Right cardiac atrium (tissue), 5 donors: ENCODE measurements at places on chromosomes 13 and 19. TPM values are rescaled to one million over a fixed set of nuclear protein-coding genes. Genes with fewer than 3 reads are reported as not detected.

The ITGBL1 gene
- total RNA-seq = 6.9 TPM

The KIRREL2 gene
- not detected for total RNA-seq

The CDC42EP5 gene
- 22.5 TPM for total RNA-seq

The MUC16 gene
- 0.24 TPM for total RNA-seq

The FAM216B gene
- 16.4 TPM for total RNA-seq

The UBE2L5 gene
- total RNA-seq = not detected

The ZNF221 gene
- 6.0 TPM for total RNA-seq

The PROZ gene
- not detected for total RNA-seq

GRCh38 chr13:85381082-85381481 is 418.1 kb downstream of the SLITRK6 start:
- DNase-seq = no peak

DNA sequence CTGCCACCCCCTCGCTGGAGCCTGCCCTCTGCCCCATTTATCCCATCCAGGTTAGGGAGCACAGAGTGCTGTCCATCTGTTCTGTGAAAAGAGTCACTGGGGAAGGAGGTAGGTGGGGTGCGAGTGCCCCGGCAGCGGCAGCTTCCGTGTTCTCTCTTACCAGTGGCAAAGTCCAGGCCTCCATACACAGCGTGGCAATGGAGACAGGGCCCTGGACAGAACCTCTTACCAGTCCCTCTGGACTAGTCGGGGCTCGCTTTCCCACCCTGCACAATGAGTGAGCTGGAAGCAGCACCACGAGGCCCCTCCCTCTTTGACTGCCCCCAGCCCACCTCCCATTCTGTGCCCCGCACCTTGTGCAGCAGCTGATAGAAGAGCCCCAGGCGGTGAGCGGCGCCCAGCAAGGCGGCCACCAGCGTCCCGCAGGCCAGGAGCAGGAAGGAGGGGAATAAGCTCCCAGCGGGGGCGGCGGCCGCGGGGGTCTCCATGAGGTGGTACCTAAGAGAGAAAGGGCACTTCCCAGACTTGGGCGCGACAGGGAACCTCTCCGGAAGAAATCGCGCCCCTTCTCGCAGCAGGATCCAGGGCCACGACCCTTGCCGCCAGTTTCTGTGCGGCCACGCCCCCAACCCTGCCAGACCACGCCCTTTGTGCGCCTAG is 17.5 kb downstream of the SYDE1 start:
- DNase-seq = no peak

DNA sequence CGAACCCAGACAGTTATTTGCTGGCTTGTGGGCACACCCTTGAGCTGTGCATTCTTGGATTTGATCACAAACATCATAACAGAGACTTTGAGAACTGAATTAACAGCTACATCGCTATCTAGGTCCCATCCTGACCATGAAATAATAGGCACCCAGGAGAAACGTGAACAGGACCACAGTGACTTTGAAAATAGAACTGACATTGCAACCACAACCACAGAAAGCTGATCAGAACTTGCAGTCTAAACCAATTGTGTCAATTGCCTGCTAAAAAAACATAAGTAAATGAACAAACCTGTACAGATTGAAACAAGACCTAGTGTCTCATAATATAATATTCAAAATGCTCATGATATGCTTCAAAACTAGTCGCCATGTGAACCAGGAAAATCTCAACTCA is 18.3 kb upstream of the KATNAL1 start:
- no peak for DNase-seq

GRCh38 chr19:30504272-30504671 is 132.1 kb downstream of the ZNF536 start:
- DNase-seq = no peak

GRCh38 chr19:30873003-30873402 is 476.2 kb downstream of the TSHZ3 start:
- DNase-seq = no peak

DNA sequence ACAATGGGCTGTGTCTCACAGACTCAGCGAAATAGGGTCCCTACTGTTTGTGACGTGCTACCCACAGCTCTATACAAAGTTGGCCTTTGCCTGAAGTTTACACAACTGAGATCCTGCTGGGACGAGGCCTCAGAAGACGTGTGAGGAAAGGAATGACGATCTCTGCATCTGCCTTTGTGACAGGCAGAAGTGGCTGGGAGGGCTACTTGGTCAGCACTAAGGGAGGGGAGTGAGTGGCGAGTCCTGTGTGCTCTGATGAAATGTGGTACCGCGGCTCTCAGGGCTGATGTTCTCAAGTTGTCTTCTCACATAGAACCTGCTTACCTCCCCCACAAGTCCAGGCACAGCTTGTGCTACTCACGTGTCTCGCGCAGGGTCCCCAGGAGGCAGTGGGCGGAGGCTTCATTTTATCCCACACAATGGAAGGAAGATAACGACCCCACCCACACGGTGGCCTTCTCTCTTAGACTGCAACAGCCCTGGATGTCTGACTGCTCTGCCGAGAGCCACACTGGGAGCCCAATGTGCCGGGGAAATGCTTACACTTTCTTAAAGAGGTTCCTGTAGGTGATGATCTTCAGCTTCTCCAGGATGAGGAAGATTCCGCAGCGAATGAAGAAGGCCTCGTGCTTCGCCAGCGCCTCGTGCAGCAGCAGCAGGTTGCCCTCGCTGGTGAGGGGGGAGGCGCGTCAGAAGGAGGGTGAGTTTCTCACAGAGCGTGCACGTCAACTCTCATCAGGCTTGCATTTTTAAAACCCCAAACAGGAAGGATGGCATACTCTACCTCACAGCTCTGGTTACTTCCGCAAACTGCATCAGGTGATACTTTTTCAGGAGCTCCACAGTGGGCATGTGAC is 21.2 kb downstream of the PROZ start:
- no peak for DNase-seq

DNA sequence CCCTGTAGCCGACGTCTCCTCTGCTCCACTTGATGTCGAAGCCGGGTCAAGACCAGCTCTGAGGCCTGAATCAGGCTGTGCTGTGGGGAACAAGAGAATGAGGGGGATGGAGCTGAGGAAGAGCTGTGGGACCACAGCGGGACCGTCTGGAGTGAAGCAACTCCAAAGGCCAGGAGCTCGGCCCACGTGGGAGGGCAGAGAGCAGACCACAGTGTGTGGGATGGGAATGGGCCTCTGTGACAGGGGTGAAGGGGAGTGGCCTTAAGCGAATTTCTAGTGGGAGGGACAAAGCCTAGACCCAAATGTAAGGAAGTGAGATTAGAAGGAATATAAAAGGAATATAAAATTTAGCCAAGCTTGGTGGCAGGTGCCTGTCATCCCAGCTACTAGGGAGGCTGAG is 3.8 kb upstream of the SLC8A2 start:
- DNase-seq = no peak

- no peak for DNase-seq
Observed at GRCh38 chr19:28543244-28543776, 669.6 kb downstream of the UQCRFS1 start.

DNA sequence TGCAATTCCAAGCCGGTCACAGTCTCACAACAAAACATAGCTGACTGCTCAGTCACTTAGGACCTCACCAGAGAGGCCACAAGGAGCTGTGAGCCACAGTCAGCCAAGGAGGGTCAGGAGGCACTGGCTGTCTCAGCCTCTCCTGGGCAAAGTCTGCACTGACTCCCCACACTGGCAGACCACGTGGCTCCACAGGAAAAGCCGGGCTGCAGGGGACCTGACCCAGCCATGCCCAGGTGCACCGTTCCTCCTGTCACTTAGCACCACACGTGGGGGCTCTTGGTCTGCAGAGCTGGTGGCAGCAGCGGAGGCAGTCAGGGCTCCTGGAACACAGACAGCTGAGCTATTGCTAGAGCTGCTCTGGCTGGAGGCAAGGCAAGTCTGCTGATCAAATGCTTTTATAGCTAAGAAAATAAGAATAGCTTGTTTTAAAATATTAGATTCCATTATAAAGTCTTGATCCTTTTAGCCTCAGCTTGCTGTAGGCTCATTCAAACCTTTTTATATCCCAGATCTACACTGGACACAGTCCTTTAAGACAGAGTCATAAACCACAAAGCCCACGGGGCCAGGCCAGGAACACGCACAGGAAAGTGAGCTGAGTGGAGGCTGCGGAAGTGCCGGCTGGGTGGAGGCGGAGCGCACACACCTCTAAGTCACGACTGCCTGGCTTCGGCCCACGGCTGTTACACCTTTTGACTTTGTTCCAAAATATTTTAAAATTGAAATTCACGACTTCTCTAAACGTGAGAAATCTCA is 744.1 kb downstream of the UQCRFS1 start:
- DNase-seq = no peak

DNA sequence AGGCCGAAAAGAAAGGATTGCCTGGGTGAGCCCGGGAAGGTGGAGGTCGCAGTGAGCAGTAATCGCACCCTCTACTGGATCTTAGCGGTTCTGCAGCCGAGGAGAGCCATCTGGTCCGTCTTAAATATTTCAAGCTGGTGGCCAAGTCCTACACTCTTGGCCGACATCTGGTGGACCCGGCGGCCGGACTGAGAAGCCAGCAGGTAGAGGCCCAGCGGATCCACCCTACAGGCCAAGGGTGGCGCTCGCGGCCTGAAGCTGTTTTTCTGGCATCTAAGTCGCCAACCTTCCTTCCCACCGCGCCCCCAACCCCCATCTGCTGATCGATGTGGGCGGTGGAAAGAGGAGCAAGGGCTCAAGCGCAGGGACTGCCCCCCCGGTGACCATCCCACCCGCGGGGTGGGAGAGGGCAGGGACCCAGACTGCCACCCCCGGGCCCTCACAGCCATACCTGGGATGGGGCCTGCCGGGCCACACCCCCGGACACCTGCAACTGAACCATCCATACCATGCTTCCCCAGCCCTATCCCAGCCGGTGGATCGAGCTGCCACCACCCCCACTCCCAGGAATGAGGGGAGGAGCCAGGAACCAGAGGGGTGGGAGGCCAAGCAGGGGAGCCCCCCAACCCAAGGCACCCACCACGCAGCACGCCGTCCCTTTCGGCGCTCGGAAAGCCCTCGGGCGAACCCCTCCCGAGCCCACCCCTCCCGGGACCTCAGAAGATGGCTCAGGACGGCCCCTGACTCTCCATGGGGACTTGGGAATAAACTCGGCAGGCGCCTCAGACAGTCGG is 46.3 kb upstream of the ZNF730 start:
- peak; percentile 57 for DNase-seq

- peak; percentile 17 for DNase-seq
Observed at GRCh38 chr19:11018179-11018578, 57.3 kb downstream of the SMARCA4 start.

DNA sequence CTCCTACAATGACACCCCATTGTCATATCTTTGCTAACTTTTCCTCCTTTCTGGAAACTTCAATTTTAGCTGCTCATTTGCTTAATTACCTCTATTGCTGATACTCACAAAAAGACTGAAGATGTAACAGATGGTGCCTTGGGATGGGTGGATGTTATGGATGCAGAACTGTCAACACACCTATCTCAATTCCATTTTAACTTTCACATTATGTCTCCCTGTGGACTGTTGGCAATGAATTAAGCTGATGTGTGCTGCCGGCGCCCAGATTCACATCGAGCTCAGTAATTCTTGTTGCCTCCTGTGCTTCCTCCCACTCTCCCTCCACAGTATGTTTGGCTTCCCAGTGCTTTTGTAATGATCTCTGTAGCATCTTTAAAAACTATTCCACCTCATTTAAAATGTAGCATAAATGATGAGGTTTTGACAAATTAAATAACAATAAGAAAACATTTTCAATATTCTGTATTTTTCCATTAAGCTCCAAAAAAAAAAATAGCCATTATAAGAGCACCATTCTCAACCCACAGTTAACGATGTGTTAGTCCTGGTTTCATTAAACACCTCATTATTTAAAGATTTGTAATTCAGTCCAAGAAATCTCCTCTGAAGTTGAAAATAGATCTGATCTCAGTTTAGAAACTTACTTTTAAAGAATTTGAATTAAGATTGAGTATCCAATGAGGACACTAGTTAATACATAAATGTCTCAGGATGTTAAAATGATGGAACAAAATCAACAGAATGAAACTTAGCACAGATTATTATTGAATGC is 99.9 kb upstream of the FAM216B start:
- DNase-seq = no peak
